ENCODE measurements at places on chromosomes 7 and 10.

- no peak for DNase-seq
Observed at GRCh38 chr7:66176914-66177313, 28.2 kb upstream of the TPST1 start.

DNA sequence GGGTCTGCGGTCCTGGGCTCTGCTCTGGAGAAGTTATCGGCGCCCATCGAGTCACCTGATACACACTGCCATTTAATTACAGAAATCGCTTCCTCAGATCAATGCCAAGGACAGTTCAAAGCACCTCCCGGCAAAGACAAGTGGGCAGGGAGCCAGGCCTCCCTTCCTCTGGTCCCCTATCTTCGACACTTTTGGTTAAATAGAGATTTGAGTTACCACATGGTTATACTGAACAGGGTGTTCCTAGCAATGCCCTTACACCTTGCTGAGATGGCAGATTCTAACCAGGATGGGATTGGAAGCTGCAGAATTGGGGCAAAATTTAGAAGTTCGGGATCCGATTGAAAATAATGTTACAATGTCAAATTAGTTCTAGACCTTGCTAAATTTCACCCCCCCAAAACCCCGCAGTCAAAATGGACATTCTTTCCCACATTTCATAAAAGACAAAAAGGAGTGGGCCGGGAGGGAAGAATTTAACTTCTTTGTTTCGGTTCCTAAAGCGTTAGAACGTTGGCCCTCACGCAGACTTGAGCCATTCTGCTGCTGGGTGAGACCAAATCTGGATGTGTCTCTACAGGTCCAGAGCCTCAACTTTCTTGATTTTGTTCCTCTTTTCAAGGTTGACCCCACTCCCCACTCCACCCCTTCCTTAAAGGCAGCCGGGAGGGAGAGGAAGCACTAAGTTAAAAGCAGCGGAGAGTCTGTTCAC is 2.2 kb upstream of the DLX5 start:
- DNase-seq, result no peak

- DNase-seq, result no peak
Observed at GRCh38 chr7:148275359-148275890, 315.1 kb upstream of the C7orf33 start.

- DNase-seq, result no peak
Observed at GRCh38 chr10:132639470-132639869, 101.9 kb downstream of the INPP5A start.

DNA sequence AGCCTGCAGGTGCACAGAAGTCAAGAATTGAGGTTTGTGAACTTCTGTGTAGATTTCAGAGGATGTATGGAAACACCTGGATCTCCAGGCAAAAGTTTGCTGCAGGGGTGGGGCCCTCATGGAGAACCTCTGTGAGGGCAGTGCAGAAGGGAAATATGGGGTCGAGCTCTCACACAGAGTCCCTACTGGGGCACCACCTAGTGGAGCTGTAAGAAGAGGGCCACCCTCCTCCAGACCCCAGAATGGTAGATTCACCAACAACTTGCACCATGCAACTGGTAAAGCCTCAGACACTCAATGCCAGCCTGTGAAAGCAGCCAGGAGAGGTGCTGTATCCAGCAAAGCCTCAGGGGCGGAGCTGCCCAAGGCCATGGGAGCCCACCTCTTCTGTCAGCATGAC is 205.8 kb downstream of the CCSER2 start:
- DNase-seq, result no peak

- no peak for DNase-seq
Observed at GRCh38 chr7:151351967-151352366, 10.4 kb downstream of the NUB1 start.

- DNase-seq, result no peak
Observed at GRCh38 chr10:113111900-113112853, 162.1 kb downstream of the TCF7L2 start.

GRCh38 chr10:98224996-98225395 is 43.0 kb downstream of the LOXL4 start:
- no peak for DNase-seq

DNA sequence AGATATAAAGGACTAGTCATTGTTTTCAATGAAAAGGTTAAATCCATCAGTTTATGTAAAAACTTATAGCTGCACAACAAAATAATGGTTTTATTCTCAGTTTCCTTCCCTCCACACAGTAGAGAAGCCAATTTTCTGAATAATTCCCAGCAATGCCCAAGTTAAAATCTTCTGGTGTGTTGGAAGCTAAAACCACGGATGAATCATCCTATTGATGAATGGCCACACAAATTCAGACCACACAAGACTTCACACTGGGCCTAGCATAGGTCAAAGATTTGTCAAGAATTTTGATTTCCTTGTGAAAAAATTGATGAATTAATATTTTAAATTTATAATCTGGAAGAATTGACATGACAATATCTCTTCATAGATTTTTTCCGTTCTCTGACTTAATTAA is 617.6 kb downstream of the INHBA start:
- DNase-seq, result no peak

DNA sequence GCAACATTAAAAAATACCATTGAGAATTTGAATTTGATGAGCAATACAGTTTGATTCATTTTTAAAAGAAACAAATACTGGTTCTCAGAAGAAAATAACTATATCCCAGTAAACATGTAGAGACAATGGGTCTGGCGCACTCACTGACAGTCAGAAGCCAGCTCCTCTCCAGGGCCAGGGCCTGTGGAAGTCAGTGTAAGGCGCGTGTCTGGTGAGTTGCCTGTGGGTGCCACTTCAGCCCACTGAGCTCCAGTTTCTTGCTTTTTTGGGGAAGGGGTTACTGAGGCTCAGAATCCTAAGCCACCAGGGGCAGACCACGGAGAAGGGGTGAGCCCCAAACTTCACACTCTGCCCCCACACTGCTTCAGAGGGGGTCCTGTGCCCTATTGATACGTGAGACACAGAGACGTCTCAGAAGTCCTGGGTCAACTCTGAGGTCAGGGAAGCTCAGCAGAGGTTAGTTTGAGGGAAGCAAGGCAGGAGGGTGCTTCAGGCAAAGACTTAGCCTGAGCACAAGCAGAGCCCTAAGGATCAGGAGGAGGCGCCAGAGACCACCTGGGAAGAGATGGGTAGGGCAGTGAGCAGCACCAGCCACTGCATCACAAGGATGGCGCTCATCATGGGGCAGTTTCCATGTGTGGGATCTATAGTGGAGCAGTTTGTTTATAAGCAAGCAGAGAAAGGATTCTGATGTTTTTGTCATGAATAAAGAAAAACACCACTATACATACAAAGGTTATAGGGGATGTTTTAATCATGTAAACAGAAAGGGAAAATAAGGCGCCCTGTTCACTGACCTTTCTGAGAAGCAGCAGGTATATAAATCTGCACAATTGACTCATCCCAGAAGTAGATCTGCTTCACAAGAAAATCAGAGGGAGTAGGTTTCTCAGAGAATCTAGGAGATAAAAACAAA is 95.7 kb downstream of the PKD1L1 start:
- no peak for DNase-seq

GRCh38 chr7:6284461-6285360 is 12.3 kb upstream of the CYTH3 start:
- no peak for DNase-seq

- DNase-seq, result no peak
Observed at GRCh38 chr10:101310529-101311184, 43.3 kb upstream of the BTRC start.

DNA sequence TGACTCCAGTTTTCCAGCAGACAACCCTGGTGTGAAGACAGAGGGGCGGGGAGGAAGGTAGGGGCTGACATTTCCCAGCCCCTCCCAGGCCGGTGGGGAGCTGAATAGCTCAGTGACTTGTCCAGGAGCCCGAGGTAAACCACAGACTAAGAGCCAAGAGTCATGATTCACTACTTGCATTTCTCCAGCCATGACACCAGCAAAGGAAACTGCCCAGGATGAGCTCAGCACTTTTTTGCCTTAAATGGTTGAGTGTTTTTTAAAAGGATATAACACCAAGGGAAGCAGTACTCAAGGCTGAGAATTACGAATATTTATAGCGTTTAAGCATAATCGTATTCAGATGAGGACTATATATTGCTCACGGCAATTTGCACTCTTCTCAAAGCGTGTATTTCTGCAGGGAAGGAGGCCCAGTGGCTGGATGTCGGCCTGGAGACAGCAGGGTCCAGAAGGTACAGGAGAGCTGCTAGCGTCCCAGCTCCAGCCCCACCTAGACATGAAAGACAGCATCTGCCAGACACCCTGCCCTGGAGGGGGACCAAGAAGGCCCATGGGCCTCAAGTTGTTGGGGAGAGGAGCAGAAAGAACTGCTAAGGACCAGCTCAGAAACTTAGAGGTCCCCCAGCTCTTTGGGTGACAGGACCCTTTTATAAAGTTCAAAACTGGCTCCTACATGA is 141.4 kb downstream of the GRID1 start:
- DNase-seq, result no peak

DNA sequence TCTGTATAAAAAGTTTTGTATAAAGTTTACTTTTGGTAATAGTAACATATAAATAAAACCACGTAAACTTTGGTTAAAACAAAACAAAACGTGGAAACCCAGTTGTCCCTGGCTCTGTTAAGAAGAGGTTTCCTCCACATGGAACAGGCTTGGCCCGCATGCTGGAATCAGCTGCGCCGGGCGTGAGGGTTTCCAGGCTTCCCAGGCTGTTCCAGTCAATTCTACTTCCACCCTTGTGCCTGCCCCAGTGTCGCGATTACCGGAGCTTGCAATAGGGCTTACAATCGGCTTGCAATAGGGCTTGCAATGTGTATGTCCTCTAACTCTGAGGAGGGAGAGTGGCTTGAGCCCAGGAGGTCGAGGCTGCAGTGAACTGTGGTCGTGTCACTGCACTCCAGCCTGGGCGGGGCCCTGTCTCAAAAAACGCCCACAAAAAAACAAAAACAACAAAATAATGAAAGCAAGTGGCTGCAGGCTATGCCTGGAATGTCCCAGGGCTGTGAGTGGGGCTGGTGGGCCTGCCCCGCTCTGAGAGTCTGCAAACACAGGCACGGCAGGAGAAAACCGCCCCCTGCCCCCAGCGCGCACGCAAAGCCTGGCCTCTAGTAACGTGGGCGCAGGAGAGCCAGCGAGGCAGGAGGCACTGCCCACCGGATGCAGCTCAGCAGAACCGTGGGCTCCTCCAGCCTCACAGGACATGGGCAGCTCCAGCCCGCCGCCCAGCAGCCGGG is 16.3 kb downstream of the CYP2W1 start:
- no peak for DNase-seq

GRCh38 chr7:45118292-45118691 is 6.8 kb upstream of the TBRG4 start:
- DNase-seq, result no peak

DNA sequence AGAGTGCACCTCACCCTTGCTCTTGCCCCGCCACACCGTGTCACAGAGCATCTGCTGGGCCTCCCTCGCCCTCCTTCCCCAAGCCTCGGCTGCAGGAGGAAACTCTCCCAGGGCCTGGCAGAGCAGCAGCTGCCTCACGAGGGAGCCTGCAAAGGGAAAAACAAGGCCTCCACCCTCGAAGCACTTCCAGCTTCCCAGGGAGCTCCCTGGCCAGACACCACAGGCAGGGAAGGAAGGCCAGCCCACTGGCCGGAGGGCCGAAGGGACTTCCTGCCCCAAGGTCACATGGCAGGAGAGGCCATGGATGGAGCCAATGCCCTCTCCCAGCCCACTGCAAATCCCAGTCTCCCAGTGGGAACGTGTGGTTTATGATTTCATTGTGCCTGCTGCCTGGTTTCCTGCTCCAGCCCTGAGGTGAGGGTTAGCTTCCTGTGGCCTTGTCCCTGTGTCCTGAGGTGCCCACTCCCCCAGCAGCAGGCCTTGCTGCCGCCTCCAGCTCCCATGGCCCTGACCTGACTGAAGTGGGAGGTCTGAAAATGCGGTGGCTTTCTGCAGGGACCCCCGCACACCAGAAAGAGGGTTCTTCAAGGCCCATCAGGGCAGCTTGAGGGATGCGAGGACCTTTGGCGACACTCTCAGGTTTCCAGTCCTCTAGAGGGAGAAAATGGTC is 100.5 kb upstream of the PPIF start:
- DNase-seq, result no peak

- DNase-seq, result no peak
Observed at GRCh38 chr7:29853072-29853471, 46.8 kb downstream of the WIPF3 start.

DNA sequence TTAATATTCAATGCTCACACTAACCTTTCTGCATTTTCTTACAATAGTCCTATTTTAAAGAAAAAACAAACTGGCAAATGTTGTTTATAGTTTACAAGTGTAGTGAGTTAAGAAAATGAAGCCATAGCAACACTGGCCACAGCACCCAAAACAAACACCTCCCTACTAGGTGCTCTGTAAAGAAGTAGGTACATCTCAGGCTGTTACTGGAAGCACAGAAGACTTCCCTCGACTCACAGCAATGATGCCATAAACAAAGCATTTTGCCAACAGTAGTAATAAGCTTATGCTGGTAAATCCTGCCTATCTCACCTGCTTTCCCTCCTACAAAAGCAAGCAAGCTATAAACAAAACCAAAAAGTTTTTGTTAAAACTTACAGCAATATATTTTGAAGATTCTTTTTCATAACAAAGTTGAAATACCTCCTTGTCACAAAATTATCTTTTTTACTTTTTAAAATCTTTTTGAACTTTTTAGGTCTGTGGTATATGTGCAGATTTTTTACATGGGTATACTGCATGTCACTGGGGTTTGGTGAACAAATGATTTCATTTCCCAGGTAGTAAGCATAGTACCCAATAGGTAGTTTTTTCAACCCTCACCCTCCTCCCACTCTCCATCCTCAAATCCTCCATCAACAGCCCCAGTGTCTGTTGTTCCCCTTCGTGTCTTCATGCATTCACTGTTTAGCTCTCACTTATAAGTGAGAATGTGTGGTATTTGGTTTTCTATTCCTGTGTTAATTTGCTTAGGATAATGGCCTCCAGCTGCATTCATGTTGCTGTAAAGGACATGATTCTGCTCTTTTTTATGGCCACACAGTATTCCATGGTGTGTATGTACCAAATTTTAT is 28.4 kb downstream of the COA1 start:
- no peak for DNase-seq

DNA sequence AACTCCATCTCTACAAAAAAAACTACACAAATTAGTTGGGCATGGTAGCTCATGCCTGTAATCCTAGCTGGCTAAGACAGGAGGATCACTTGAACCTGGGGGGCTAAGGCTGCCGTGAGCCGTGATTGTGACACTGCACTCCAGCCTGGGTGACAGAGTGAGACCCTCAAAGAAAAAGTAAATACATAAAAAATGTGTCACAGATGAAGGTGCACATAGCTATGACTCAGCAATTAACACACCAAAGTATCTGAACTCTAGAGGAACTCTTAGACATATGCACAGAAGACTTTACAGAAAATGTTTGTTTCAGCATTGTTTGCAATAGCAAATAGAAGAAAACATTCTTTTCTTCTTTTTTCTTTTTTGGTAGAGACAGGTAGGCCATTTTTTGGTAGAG is 8.3 kb downstream of the C10orf62 start:
- no peak for DNase-seq

DNA sequence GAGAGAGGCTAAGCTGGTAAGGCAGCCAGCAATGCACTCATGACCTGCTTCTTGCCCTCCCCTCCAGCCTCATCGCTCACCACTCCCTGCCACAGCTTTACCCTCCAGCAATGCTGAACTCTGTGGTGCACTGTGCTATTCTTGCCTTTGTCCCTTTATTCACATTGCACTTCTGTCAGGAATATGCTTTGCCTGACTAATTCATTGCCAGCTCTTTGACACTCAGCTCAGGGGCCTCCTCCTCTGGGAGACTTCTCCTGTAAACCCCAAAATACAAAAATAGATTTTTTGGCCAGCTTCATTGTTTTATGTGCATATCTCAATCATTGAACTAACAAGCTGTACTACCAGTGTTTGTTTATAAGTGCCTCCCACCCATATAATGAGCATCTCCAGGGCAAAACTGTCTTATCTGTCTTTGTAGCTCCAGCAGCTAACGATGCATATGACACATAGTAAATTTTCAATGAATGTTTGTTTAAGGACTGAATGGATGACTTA is 8.2 kb downstream of the CNNM1 start:
- DNase-seq, result no peak

- DNase-seq, result no peak
Observed at GRCh38 chr7:35336444-35336843, 82.5 kb upstream of the TBX20 start.
